ENCODE measurements at places on chromosomes 16 and 17. TPM values are rescaled to one million over a fixed set of nuclear protein-coding genes. Genes with fewer than 3 reads are reported as not detected.

The DCTPP1 gene
- 49.5 TPM for polyA plus RNA-seq

The RPS15A gene
- polyA plus RNA-seq = 962 TPM

The IRX3 gene
- polyA plus RNA-seq = 14.4 TPM

The BTBD17 gene
- 31.0 TPM for polyA plus RNA-seq

The TPSD1 gene
- not detected for polyA plus RNA-seq

The MAP2K3 gene
- polyA plus RNA-seq = 22.3 TPM

The ANKRD40CL gene
- not detected for polyA plus RNA-seq

The KRTAP9-8 gene
- polyA plus RNA-seq = not detected

The SLC38A8 gene
- polyA plus RNA-seq = 0.97 TPM

The MPP2 gene
- polyA plus RNA-seq = 43.4 TPM

The KRTAP9-4 gene
- polyA plus RNA-seq = not detected

The PRR35 gene
- polyA plus RNA-seq = 0.14 TPM

The GRIN2A gene
- 23.8 TPM for polyA plus RNA-seq

The CTRB2 gene
- polyA plus RNA-seq = 0.20 TPM

The P2RX1 gene
- 0.17 TPM for polyA plus RNA-seq

The SCIMP gene
- 1.3 TPM for polyA plus RNA-seq

The KCTD19 gene
- polyA plus RNA-seq = 2.2 TPM

The EVPLL gene
- polyA plus RNA-seq = 2.5 TPM

The PIRT gene
- 12.2 TPM for polyA plus RNA-seq

The PITPNM3 gene
- polyA plus RNA-seq = 21.3 TPM

The CIBAR2 gene
- polyA plus RNA-seq = 3.6 TPM

The SSTR5 gene
- polyA plus RNA-seq = 0.38 TPM

The CCDC78 gene
- polyA plus RNA-seq = 16.0 TPM

The FBXL16 gene
- polyA plus RNA-seq = 74.4 TPM

The PRAC2 gene
- polyA plus RNA-seq = not detected

The SYT17 gene
- polyA plus RNA-seq = 46.1 TPM

The RNU2-1 gene
- not detected for polyA plus RNA-seq

The MYCBPAP gene
- 5.0 TPM for polyA plus RNA-seq

The TUBG1 gene
- polyA plus RNA-seq = 67.4 TPM

The TEKT1 gene
- polyA plus RNA-seq = 8.3 TPM

The SLFN12L gene
- 0.11 TPM for polyA plus RNA-seq

The KDM8 gene
- polyA plus RNA-seq = 9.7 TPM

The C17orf67 gene
- polyA plus RNA-seq = 3.8 TPM

The CD300LB gene
- polyA plus RNA-seq = not detected
